ENCODE measurements at places on chromosomes 13 and 19. TPM values are rescaled to one million over a fixed set of nuclear protein-coding genes. Genes with fewer than 3 reads are reported as not detected.

- DNase-seq = no peak
These were observed 1.5 kb downstream of the C3 start for GRCh38 chr19:6718741-6719539.

DNA sequence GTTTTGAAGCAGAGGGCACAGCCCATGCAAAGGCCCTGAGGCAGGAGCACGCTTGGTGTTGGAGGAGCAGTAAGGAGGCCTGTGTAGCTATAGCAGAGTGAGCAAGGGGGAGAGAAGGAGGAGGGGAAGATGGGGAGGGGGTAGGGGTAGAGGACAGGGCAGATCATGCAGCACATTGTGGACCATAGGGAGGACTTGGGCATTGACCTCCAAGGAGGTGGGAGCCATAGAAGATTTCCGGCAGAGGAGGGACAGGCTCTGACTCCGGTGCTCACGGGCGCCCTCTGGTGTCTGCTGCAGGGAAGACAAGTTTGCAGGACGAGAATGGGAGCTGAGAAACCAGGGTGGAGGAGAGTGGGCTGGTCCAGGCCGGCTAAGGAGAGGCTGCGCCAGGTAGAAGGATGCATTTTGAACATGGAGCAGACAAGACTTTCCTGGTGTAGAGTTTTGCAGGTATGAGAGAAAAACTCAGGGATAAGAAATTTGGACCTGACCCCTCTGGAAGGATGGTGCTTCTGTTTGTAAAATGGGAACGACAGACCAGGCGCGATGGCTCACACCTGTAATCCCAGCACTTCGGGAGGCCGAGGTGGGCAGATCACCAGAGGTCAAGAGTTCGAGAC lies 13.7 kb upstream of the CREB3L3 start:
- DNase-seq = peak; percentile 97

DNA sequence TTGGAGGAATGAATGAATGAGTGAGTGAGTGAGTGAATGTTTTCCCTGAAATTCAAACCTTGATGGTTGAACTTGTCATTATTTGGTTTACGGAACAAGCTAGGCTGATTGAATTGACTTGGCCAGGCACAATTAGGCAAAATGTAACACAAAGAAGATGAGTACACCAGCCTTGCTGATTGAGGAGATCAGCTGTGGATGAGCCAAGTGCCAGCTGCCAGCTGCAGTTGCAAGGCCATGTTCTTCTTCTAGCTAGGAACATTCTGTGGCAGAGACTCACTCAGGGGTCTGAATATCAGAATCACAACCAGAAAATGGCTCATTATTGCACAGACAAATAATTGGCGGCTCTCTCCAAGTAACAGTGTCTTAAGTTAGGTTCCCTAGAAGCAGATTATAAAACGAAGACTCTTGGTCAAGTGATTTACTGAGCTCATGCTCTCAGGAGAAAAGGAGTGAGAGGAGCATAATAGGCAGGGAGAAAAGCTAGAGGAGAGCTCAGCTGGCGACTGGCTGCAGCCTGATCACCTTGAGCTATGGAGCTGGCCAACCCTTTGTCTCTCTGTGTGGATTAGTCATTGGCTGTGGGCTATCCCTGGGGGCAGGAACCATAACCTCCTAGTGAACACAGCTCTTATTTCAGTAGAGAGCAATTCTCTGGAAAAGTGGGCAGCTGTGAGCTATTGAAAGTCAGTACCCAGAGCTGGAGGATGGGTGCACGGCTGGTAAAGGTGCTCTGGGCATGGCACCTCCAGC lies 225.3 kb upstream of the SERP2 start:
- no peak for DNase-seq

- no peak for DNase-seq
These were observed 460.7 kb downstream of the GPC6 start for GRCh38 chr13:93687261-93687660.

PCDH20 gene
- total RNA-seq = 3.3 TPM

GRCh38 chr19:17479325-17479791 lies 9.0 kb downstream of the SLC27A1 start:
- no peak for DNase-seq

DNA sequence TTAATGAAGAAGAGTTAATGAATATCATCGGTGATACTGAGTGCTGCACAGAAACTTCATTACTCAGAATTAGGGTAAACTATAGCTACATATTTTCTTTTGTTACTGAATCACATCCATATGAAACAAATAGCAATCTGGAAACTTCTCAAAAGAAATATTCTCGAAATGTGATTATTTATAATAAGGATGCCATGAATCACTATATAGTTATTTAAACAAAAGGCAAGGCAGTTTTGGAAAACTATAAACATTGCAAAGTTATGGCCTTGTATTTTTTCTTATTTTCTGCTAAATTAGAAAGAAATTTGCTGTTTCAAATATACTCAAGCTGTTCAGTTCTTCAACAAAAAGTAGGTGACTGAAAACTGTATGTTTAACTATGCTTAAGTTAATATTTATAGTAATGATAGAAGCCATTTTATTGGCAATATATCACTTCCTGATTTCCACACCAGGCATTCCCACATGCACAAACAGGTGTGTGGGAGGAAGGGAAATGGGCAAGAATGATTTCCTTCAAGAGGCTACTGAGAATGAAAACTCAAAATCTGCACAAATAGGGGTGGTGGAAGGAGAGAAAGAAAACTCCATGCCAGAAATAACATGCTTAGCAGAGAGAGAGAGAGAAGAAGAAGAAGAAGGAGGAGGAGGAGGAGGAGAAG lies 74.5 kb upstream of the FRY start:
- DNase-seq = no peak

- no peak for DNase-seq
These were observed 512.0 kb downstream of the DACH1 start for GRCh38 chr13:71355010-71355409.

CYP2S1 gene
- 2.6 TPM for total RNA-seq

GRCh38 chr13:98792321-98792720 lies 39.8 kb upstream of the SLC15A1 start:
- no peak for DNase-seq

- no peak for DNase-seq
These were observed 22.4 kb downstream of the ENOX1 start for GRCh38 chr13:43764349-43764748.

DNA sequence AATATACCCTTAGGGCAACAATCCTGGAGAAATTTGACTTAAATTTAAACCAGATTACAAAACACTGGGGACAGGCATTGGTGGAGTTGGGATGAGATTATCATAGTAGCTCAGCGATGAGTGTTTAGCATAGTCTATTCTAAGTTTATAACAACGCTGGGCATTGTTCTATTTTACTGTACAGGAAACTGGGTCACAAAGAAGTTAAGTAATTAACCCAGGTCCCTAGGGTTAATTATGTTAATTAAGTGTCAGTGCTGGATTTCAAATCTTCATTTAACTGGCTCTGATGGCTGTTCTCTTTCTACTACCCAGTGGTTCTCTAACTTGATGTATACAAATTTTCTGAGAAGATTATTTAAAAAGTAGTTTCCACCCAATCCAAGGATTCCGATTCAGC lies 388.9 kb downstream of the KCNRG start:
- DNase-seq = no peak

STOML3 gene
- not detected for total RNA-seq

GRCh38 chr19:48509467-48510194 lies 2.0 kb downstream of the LMTK3 start:
- DNase-seq = no peak

- no peak for DNase-seq
These were observed 559 bp upstream of the SSBP4 start for GRCh38 chr19:18418483-18419194.

GRCh38 chr19:43464134-43464775 lies 1.2 kb downstream of the LYPD3 start:
- peak; percentile 96 for DNase-seq

- no peak for DNase-seq
These were observed at the start of gene CRX for GRCh38 chr19:47821460-47822020. Gene CRX (plus strand): TSS chr19:47821937. CDS start chr19:47834444, 12,507 bp downstream.

PEPD gene
- 81.0 TPM for total RNA-seq

DNA sequence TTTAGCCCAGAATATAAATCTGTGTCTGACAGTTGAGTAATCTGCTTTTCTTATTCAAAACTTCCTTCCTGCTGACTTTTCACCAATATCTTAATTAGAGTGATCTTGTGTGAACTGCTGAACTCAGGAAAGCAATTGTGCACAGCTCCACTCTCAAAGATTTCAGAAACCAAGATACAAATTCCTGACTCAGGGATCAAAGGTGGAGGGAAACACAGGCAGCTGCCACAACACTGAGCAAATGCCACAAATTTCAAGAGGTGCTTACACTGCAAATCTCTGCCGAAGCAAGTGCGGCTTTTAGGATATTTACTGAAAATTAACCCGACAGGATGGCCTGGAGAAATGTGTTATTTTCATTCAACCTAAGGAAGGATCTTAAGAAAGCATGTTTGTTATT lies 111.4 kb downstream of the STOML3 start:
- DNase-seq = no peak

DNA sequence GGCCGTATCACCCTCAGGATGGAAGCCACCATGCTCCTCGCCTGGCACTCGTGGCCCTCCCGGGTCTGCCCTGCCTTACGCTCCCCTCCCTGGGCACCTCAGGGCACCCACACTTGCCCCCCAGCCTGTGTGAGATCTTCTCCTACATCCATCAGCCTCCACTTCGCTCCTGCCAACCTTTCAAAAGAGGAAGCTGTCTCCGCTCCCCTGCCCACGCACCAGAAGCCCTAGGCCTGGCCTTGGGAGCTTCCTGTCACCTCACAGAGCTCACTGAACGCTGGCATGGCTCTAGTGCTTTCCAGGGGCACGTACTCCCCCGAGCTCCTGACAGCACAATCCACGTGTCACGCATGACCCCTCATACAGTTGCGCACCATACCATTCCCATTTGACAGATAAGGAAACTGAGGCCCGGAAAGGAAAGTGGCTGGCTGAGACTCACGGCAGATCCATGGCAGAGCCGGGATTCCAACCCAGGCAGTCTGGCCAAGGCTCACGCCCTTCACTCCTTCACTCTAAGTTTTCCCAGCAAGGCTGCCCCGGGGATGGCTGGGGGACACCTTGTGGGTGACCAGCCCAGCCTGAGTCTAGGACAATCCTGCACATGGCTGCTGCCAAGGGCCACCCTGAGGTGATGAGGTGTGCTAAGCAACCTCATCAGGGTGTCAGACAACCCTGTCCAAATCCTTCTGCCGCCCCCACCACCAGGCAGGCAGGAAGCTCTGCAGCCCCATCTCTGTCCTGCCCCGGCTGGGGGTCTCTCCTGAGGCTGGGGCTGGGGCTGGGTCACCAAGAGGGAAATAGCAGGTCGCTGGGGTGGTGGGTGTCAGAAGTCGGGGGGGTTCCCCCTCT lies 19.3 kb downstream of the PPP1R12C start:
- DNase-seq = no peak

DNA sequence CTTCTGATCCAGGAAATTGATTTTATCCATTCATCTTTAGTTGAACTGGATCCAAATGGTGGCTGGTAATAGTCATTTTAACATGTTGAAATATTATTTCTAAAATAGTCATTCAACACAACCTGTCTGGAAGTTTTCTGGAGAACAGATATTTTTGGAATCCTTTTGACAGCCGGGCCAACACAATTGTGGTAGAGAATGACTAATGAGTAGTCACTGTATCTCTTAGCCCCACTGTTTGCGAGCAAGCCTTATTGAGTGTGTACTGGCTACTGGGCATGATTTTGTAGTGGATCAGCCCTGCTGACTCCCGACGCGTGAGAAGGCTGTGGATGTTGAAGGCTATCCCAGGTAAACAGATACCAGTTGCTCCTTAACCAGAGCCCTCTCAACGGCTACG lies 383.4 kb downstream of the ZNF536 start:
- no peak for DNase-seq

DNA sequence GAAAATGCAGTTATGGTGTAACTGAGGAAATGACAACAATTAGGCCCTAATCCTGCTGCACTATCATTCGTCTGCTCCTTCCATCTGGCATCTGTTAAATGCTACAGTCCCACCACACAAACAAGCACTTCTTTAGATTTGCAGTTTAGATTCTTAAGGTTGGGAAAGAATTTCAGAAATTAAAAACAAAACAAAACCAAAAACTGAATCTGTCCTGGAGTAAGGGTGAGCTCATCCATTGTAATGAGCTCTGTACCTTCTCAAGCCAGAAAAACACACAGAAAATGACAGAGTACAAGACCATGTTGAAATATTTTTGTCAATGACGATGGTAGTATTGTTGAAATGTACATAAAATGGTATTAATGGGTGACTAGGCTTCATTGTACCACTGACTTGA lies 28.3 kb downstream of the SMAD9 start:
- no peak for DNase-seq

- no peak for DNase-seq
These were observed 100.3 kb downstream of the ARHGEF7 start for GRCh38 chr13:111215081-111216047.

DNA sequence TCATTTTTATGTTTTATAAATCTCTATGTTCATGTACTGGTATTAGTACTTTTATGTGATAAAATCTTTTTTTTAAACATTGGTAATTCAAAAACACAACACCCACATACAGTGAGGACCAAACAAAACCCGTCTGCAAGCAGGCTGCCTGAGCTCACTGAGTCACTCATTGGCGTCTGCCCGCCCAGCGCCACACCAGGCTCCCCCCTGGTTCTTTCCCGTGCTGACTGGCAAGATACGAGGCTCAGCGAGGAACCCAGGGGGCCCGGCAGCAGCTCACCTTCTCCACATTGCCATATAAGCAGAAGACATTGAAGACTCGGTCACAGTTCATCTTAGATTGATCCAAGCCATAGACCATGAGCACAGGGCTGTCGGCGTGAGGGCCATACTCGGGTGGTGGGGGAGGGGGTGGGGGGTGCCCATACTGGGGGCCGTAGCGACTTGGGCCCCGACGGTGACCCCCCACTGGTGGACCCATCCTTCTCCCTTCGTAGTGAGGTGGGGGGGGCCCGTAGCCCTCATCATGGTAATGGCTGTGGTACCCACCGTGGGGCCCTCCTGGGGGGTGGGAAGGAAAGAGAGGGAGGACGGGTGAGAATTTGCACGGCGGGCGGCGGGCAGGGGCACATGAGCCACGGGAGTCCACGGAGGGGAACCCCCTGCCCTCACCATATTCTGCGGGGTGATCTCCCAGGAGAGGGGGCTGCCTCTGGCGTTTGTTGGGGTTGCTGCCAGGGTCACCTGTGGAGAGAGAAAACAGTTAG lies 8.4 kb upstream of the ECH1 start:
- no peak for DNase-seq

AMER2 gene
- total RNA-seq = 0.20 TPM

DNA sequence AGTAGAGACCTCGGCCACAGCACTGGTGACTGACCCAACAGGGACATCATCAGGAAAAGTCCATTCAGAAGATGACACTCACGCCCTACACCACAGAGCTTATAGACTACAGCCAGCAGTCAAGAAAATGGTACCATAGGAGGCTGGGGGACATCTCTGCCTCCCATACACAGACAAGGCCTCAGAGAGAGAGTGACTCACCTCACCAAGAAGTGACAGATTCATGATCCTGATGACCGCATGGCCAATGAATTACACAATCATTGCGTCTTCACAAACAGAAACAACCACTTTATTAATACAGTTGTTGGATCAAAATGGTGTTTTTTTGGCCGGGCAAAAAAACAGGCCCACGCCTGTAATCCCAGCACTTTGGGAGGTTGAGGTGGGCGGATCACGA lies 260.8 kb upstream of the TSHZ3 start:
- peak; percentile 4 for DNase-seq

- DNase-seq = no peak
These were observed 15.7 kb downstream of the NOSIP start for GRCh38 chr19:49564616-49565045.

Measured in lower leg skin (tissue), 4 donors.